ENCODE measurements at places on chromosomes 6 and 20.

DNA sequence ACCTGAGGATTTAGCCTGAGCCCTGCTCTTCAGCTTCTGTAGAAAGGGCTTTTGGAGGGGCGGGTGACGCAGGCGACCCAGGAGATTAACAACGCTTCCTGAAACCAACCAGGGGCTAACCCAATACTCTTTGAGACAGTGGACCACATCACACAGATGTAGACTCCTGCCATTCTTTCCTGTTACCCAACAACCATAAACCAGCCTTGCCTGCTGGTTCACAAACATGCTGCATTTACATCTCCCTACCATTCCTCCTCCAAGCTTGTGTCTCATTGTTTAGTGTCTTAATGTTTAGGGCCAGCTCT is 28.3 kb downstream of the PPP1R16B start:
- no peak for DNase-seq

GRCh38 chr6:33694401-33694931 is 17.0 kb downstream of the UQCC2 start:
- DNase-seq: no peak

DNA sequence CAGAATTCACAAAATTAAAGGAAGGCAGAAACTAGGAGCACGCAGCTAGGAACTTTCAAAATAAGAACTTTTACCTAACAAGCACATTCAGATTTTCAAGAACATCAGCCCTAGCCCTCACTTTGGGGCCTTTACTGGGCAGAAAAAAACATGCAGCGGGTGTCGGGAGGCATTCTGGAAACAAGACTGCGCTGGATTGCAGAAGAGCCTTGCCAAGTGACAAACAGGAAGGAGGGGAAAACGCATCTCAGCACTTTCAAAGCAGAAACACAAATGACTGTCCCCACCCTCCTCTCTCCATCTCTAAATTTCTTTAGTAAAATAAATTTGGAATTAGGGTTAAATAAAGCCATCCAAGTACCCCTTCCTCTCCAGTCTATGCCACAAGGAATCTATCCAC is 74.6 kb upstream of the RREB1 start:
- no peak for DNase-seq

DNA sequence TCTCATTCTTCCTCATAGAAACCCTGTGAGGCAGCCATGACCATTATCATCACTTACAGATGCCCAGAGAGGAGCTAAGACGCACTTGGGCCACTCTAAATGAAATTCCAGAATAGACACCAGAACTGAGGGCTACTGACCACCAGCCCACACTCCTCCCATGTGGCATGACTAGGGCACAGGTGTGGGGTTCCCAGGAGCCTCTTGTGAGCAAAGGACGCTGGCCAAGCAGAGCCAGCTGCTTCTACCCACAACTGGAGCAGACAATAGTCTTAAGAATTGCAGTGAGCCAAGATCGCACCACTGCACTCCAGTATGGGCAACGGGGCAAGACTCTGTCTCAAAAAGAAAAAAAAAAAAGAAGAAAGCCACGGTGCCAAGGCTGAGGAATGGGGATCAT is 10.0 kb downstream of the AHCY start:
- no peak for DNase-seq

DNA sequence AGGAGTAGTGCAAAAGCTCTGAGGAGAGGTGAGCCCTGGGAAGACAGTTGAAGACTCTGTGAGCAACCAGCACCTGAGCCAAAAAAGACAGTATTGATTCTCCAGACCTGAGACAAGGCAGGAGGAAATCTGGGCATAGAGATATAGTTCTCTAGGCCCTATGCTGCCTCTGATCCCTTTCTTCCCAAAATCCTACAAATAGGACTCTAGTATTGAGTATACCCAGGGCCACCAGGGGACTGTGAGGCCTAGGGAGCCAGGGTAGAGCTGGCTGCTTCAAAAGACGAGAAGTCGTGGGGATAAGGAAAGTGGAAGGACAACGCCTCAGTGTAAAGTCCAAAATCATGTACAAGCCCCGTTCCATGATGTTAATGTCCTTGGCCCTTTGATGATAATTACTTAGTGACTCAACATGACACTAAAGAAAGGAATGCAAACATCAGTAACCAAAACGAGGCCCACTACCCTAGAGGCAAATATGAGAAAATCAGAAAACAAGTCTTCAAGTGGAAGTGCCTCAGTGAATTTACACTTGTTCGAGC is 197.3 kb upstream of the PROKR2 start:
- no peak for DNase-seq

DNA sequence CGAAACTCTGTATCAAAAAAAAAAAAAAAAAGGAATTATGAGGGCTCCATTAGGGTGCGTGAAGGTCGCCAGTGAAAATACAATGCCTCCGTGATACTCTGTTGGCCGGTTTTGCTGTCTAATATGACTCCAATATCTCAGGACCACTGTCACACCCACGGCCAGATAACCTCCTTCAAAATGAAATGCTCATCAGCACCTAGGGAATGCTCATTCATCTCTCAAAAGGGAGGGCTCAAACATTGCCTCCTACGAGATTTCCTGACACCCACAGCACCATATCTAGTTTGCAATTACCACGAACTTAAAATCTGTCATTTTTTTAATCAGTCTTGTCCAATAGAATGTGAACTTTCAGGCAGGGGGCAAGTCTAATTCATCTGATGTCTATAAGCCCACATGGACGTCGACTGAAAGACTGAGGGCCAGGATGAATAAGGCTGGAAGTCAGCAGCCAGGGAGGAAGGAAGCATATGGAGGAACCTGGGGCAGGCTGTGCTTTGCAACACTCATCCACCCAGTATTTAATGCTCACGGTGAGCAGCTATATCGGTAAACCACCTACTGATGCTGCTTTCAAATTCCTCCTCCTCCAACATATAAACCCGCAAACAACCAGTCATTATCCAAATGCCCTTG is 42.8 kb downstream of the MAP3K5 start:
- DNase-seq: no peak

DNA sequence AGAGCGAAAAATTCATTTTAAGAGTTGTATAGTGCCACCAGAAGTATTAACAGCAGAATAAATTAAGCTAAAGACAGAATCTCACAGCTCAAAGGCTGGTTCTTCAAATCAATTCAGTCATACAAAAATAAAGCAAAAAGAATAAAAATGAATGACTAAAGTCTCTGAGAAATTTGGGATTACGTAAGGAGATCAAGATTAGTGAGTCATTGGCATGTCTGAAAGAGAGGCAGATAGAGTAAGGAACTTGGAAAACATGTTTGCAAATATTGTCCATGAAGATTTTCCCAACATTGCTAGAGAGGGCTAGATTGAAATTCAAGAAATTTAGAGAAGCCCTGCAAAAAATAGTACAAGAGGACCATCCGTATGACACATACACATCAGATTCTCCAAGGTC is 1413.9 kb upstream of the ADGRB3 start:
- DNase-seq: no peak

GRCh38 chr6:150759483-150759882 is 106.0 kb upstream of the MTHFD1L start:
- DNase-seq: no peak

DNA sequence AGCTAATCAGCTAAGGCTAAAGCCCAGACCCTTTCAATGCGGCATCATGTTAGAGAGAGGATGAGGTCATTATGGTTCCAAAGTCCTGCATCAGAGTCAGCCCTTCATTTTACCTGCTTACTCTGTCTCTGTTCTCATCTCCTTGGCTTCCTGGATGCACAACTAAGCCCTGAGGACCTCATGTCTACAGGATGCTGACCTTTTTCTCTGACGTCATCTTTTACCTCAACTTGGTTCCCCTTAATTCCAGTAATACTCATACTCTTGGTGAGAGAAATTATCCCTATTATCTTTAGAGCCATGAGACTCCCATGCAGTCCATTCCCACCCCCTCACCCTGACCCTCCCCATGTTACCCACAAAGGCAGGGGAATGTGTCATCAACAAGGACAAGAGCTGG is 636.5 kb upstream of the CHD6 start:
- no peak for DNase-seq

DNA sequence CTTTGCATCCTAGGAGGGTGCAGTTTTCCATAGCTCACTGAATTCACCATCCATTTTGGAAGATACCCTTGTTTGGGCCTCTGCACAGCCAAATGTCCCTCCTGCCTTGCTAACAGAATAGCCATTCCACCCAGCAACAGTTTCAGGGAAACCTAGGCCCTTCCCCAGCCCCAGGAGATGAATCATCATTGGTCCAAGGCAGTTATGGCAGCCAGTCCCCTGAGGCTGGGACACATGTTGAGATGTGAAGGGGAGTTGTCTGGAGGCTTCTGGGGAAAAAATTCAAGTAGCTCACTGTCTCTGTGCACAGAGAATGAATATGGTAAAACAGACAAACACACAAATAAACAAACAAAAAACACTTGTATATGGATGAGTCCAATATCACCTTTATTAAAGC is 17.4 kb upstream of the SIRPB2 start:
- no peak for DNase-seq

- no peak for DNase-seq
Measured at GRCh38 chr6:1281746-1282145, 30.2 kb upstream of the FOXQ1 start.

GRCh38 chr6:34523441-34524206 is 32.5 kb downstream of the SPDEF start:
- no peak for DNase-seq

- no peak for DNase-seq
Measured at GRCh38 chr6:166836785-166837718, 119.3 kb downstream of the RNASET2 start.

DNA sequence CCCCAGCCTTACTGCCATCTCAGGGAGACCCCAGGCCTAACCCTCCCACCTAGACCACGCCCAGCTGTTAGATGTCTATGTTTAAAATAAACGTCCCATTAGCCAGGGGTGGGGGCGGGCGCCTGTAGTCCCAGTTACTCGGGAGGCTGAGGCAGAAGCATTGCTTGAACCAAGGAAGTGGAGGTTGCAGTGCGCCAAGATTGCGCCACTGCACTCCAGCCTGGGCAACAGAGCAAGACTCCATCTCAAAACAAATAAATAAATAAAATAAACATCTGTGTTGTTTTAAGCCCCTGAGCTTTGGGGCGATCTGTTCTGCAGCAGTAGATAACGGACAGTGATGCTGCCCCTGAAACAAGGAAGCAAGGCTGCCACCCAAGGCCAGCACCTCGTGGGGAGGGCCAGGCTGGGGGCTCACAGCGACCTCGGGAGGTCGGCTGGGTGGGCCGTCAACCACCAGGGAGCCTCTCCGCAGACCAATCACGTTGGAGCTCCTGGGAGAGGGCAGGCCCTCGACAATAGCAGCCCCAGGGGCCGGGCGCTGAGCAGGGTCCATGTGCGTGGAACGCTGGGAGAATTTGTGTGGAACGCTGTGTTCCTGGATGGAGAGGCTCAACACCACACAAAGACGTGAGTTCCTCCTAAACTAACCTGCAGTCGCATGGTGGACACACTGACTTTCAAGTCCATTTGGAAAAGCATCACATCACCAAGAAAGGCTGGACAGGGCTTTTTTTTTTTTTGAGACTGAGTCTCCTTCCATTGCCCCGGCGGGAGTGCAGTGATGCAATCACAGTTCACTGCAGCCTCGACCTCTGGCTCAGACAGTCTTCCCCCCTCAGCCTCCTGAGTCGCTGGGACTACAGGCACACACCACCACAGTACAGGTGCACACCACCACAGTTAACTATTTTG is 1.0 kb upstream of the HELZ2 start:
- DNase-seq: no peak

DNA sequence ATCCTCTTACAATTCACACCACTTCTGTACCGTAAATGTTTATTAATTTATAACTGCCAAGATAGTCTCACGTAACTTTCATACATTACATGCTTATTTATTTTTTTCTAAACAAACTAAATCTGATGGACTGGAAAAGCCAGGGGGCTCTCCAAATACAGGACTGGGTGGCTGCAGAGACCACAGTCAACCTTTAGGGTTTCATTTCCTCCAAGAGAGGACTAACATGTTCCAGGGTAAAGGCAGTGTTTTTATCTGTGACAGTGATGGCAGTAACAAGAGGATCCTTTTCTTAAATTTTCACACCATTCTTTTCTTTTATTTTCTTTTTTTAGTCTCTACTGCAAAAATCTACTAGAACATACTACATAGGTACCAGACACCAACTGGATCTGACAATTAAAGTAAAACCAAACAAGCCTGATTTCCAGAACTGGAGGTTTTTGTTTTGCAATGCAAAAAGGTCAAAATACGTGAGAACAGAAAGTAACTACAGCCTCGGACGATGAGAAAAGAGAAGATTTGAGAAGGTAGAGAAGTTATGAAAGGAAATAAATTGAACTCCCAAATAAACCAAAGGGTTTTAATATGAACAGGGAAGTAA is 1.2 kb downstream of the LMBRD1 start:
- no peak for DNase-seq

- DNase-seq: no peak
Measured at GRCh38 chr6:90495216-90495817, 91.6 kb downstream of the MAP3K7 start.

DNA sequence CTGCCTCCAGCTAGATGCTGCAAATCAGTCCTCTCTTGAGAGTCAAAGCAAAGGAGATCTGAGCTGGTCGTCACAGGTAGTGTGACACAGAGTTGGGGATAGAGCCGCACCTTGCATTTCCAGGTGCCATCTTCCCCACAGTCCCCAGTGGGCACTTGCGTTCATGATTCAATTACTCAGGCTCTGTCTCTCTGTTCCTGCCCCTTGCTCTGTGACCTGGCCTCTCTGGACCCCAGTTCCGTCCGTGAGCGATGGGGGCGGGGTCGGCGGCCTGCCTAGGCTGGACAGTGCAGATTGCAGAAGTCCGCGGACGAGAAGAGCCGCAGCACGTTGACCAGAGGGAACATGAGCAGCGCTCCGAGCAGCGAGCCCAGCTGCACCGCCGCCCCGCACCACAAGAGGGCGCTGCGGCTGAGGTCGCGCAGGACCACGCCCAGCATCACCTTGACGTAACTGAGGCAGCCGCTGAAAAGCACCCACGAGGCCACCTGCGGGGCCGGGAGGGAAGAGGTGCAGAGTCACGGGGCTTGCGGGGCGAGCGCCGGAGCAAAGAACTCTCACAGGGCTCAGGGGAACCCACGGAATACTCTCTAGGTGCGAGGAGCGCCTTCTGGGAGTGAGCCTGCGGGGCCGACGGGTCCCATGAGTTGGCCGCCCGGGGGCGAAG is 7.4 kb downstream of the SLC52A3 start:
- no peak for DNase-seq

GRCh38 chr6:151498327-151498726 is 4.5 kb downstream of the CCDC170 start:
- DNase-seq: no peak

DNA sequence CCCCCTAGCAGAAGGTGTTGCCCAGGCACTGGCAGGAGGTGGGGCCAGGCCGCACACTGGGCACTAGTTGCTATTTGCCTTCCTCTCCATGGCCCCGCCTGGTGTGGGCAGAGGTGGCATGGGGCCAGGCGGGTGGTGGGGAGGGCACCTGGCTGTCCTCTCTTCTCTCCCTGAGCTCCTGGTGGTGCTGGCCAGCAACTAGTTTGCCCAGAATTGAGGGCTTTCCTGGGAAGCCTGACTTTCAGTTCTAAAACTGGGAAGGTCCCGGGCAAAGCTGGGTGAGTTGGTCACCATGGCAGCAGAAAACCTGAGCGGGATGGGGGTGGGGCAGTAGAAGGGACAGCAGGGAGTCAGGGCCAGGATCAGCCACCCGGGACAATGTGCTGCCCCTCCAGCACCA is 48.2 kb downstream of the RBM38 start:
- DNase-seq: no peak
